ENCODE measurements at places on chromosomes 2 and 18.

DNA sequence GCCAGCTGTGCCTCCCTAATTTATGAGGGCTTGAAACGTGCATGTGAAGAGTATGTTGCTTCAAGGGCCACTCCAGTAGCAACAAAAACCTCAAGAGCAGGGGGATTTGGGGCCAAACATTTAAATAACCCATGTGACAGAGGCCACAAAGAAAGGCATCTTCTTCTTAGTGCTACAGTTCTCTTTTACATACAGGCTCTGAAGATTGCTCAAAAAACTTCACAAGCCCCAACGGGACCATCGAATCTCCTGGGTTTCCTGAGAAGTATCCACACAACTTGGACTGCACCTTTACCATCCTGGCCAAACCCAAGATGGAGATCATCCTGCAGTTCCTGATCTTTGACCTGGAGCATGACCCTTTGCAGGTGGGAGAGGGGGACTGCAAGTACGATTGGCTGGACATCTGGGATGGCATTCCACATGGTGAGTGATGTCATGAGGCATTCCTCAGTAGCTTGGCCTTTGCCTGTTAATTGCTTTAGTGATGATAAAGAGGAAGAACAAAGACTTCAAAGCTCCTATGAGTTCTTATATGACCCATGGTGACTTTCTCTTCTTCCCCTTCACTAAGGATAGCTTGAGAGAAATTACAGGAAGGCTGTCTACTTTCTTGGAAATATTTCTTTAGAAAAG is 40.1 kb downstream of the NRP2 start:
- DNase-seq: no peak

DNA sequence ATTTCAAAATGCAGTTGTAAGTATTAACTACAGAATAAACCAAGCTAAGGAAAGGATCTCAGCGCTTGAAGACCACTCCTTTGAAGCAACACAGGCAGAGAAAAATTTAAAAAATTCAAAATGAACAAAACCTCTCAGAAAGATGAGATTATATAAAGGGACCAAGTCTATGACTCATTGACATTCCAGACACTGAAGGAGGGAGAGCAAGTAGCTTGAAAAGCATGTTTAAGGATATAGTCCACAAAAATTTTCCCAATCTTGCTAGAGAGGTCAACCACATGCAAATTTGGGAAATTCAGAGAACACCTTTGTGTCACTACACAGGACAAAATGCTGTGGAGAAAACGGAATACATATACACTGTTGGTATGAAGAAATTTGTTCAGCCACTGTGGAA is 112.6 kb upstream of the MC4R start:
- DNase-seq: no peak

DNA sequence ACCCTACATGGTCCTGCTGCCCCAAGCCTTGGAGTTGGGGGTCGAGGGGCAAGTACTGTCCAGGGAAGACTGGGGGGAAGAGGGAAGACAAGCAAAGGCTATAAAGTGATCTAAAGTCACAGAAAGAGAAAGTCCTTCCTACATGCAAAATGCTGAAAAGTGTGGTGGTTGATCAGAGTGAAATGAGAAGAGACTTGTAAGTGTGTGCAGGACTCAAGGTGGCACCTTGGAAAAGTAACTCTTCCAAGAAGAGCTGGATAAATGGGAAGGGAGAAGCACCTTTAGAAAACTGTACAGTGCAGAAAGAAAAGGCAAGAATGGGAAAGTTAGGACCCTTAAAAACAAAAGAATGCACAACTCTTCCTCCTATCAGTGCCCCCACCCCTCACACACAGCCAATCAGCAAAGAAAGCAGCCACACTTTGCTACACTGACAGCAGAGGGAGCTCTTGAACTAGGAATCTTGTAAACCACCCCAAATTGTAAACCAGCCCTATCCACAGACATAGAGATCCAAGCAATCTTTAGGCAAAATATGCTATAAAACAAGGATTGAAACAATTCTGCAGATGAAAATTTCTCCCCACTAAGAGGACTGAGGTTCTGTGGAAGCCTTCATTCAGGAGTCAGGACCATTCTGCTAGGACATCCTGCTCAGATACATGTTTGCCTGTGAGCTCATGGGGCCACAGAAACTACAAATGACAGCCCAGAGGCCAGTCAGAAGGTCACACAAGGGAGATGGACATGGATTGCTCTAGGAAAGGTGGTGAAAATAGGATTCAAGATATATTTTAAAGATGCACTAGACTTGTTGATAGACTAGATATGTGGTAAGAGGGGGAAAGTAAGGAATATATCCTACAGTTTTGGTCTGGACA is 146.4 kb downstream of the FTCDNL1 start:
- DNase-seq: no peak

GRCh38 chr2:212908682-212909435 is 242.6 kb downstream of the IKZF2 start:
- DNase-seq: no peak

DNA sequence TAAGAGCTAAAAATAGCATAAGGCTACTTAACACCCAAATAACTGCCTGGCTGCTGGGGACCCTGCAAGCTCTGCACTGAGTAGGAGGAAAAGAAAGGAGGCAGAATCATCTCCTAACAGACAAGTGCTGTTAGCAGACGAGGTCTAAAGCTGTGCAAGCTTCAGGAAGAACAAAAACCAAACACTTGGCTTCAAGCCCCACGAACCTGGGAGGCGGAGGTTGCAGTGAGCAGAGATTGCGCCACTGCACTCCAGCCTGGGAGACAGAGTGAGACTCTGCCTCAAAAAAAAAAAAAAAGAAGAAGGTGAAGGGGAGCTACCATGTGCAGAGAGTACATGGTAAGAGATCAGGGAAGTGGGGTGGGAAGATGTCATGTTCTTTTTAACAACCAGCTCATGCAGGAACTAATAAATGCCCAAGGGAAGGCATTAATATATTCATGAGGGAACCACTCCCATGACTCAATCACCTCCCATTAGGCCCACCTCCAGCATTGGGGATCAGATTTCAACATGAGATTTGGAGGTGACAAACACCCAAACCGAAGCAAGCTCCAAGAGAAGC is 28.8 kb upstream of the INO80C start:
- DNase-seq: no peak

GRCh38 chr2:220937245-220937644 is 634.9 kb downstream of the EPHA4 start:
- DNase-seq: no peak

DNA sequence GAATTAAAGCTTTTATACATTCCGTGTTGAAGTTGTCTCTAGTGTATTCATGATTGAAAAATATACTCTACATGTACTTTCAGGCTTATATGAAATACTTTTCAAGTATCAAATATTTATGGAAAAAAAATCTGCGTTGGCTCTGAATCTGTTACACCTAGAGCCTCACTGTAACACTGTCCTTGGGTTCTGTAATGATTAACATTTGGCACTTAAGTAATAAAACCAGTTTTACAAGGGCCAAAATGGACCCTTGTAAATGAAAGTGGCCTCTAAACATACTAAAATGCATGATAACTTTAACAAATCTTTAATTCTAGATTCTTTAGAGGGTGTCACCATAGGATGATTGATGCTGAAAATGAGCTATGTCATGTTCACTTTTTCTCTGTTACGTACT is 162.8 kb downstream of the PTPRM start:
- DNase-seq: no peak

DNA sequence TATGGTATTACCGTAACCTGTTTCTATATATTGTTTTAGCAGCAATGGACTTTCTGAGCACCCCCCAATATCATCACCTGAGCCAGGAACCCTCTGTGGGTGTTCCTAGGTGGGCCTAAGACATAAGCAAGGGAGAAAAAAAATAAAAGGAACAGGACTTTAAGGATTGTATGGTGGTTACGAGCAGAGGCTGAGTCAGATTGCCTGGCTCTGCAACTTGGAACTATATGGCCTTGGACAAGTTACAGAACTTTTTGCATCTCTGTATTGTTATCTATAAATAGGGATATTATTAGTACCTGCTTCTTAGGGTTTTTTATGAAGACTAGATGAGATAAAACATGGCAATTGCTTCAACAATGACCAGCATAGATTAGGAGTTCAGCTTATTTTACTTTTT is 34.9 kb downstream of the MFSD6 start:
- no peak for DNase-seq

DNA sequence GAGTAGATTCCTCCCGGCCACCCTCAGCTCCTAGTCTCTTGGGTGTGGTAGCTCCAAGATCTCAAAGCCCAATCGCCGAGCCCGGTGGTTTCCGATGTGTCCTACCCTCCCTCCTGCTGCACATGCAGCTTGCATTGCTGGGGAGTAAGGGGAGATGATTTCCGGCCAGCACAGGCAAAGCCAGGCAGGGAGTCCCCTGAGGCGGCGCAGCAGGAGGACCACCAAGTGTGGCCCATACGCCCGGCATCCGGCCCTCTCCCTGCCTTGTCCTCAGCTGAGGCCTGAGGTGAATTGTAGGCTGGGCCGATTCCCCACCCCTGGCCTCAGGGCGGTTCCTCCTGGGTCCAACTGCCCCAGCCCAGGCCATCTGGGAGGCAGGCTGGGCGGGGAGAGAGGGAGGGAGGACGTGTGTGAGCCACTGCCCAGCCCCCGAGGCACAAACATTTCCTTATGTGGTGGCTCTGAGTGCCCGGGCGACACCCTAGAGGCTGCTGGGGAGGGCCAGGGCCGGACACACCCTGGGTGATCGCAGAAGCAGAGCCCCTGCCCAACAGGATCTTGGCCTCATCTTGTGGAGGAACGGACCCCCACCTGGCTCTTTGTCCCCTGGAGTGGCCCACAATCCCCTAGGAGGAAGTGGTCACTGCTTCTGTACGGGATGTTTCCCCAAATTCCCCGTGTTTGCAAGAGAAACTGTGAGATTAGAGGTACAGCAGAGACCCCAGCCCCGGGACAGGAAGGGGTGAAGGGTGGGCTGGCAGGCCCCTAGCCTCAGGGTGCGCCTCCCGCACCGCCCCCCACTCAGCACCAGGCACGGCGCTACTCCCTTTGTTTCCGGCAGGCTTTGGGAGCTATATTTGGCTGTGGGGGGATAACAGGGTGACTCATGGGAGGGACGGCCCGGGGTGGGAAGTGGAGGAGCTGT is 41.9 kb upstream of the PTMA start:
- DNase-seq: peak; percentile 90

- DNase-seq: peak; percentile 80
Measured at GRCh38 chr2:98822301-98823164, 91.6 kb upstream of the MGAT4A start.

- peak; percentile 58 for DNase-seq
Measured at GRCh38 chr2:118774458-118775133, 72.9 kb downstream of the EN1 start.

All from right kidney (tissue), 9 donors.